ENCODE measurements at places on chromosomes 3 and 15. TPM values are rescaled to one million over a fixed set of nuclear protein-coding genes. Genes with fewer than 3 reads are reported as not detected.

Gene ARL8B
- total RNA-seq, result 30.6 TPM

Gene GOLGA8S
- 0.07 TPM for total RNA-seq

Gene LRRC28
- total RNA-seq, result 15.0 TPM

Gene DUOXA2
- not detected for total RNA-seq

Gene KNG1
- not detected for total RNA-seq

Gene C3orf20
- not detected for total RNA-seq

Gene LARP6
- 18.9 TPM for total RNA-seq

Gene CKMT1B
- 36.7 TPM for total RNA-seq

Gene SETD2
- total RNA-seq, result 60.8 TPM

Gene CCR3
- total RNA-seq, result not detected

Gene EPHA3
- 0.59 TPM for total RNA-seq

Gene AADACL2
- total RNA-seq, result not detected

Gene GOLGA6D
- total RNA-seq, result 0.37 TPM

Gene LXN
- total RNA-seq, result 7.7 TPM

Gene CHRNA7
- total RNA-seq, result 4.4 TPM

Gene CCDC39
- 0.79 TPM for total RNA-seq

Gene GNB4
- 24.2 TPM for total RNA-seq
